ENCODE measurements at places on chromosomes 4 and X. TPM values are rescaled to one million over a fixed set of nuclear protein-coding genes. Genes with fewer than 3 reads are reported as not detected.

The CLDN22 gene
- total RNA-seq = not detected

The FSTL5 gene
- 0.28 TPM for total RNA-seq

The CT47B1 gene
- not detected for total RNA-seq

The ETDA gene
- not detected for total RNA-seq

The GAGE12E gene
- total RNA-seq = not detected

The SERTM2 gene
- total RNA-seq = not detected

The CLIC2 gene
- total RNA-seq = 27.5 TPM

- H3K27ac ChIP-seq = no peak overlapping the region
- DNase-seq = no peak
- H3K4me3 ChIP-seq = no peak overlapping the region
- no peaks in the 10 kb centered on the region for H3K4me1 ChIP-seq
- H3K27me3 ChIP-seq = no peaks in the 10 kb centered on the region
Observed at GRCh38 chr4:25769251-25769650, 93.5 kb downstream of the SEL1L3 start.

GRCh38 chr4:108601106-108601505, 19.3 kb upstream of the RPL34 start:
- H3K36me3 ChIP-seq = no peaks in the 10 kb centered on the region
- no peaks in the 10 kb centered on the region for H3K4me1 ChIP-seq

- no peak for DNase-seq
- no peaks in the 10 kb centered on the region for H3K27me3 ChIP-seq
- no peak overlapping the region for H3K4me3 ChIP-seq
- no peak overlapping the region for H3K27ac ChIP-seq
- H3K4me1 ChIP-seq = no peaks in the 10 kb centered on the region
- H3K36me3 ChIP-seq = no peaks in the 10 kb centered on the region
Observed at GRCh38 chrX:11600578-11600977, 65.1 kb downstream of the ARHGAP6 start.

- H3K4me1 ChIP-seq = no peaks in the 10 kb centered on the region
- no peak overlapping the region for H3K4me3 ChIP-seq
- no peak overlapping the region for H3K27ac ChIP-seq
- no peaks in the 10 kb centered on the region for H3K36me3 ChIP-seq
Observed at GRCh38 chrX:68835468-68835867, 6.6 kb downstream of the EFNB1 start.

- H3K27me3 ChIP-seq = no peaks in the 10 kb centered on the region
- H3K27ac ChIP-seq = no peak overlapping the region
- H3K4me1 ChIP-seq = no peaks in the 10 kb centered on the region
- H3K36me3 ChIP-seq = no peaks in the 10 kb centered on the region
- no peak overlapping the region for H3K4me3 ChIP-seq
- DNase-seq = no peak
Observed at GRCh38 chr4:70405765-70406164, 8.0 kb downstream of the OPRPN start.

- H3K36me3 ChIP-seq = no peaks in the 10 kb centered on the region
- H3K4me3 ChIP-seq = no peak overlapping the region
- no peak for DNase-seq
Observed at GRCh38 chr4:53800741-53801140, 209.5 kb upstream of the LNX1 start.

- H3K4me1 ChIP-seq = no peaks in the 10 kb centered on the region
- H3K4me3 ChIP-seq = no peak overlapping the region
- no peak for DNase-seq
- no peaks in the 10 kb centered on the region for H3K27me3 ChIP-seq
- H3K36me3 ChIP-seq = peaks cover 19% of the 10 kb centered on the region
Observed at GRCh38 chr4:56973336-56973735, 4.1 kb downstream of the NOA1 start.

DNA sequence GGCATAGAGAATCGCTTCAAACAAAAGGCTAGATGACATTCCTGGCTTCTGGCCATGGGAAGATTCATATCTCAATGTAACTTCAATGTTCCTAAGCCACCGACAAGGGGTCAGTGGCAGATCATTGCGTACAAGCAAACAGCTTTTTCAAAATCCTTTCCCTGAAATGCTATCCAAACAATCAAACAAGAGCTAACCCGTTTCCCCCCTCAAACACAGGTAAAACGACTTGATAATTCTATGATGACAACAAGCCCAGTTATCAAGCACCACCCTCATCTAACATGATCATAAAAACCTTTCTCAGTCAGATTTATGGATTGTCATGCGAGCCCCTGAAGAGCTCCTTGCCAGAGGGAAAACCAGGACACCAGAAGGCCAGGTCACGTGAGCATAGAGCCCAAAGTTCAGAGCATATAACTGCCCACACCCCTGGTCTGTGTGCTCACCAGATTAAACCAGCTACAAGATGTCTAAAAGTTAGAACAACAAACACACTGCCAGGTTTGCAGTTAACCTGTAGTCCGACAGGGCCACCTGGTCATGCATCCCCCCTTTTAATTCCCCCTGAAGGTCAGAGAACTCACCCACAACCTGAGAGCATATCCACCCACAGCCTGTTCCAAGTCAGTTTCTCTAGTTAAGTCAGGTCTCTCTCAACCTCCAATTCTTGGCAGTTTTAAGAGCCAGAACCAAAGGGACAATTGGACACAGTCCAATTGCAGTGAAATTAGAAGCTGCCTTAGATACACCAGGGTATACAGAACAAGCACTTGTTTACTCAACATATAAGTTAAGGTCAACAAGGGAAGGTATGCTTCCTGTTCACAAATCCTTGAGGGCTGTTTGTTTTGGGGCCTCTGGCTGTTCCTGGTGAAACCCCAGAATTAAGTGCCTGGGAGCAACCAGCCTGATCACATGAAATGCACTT, 248.1 kb upstream of the PPARGC1A start:
- DNase-seq = no peak
- H3K27me3 ChIP-seq = no peaks in the 10 kb centered on the region
- no peaks in the 10 kb centered on the region for H3K4me1 ChIP-seq

GRCh38 chr4:140309124-140309870, 64.1 kb upstream of the SCOC start:
- no peaks in the 10 kb centered on the region for H3K36me3 ChIP-seq
- H3K27me3 ChIP-seq = no peaks in the 10 kb centered on the region
- no peak overlapping the region for H3K4me3 ChIP-seq

GRCh38 chr4:174284487-174284886, 776 bp downstream of the CEP44 start:
- no peaks in the 10 kb centered on the region for H3K36me3 ChIP-seq
- peak overlapping the region; percentile 99 for H3K27ac ChIP-seq
- DNase-seq = no peak
- peaks cover 7% of the 10 kb centered on the region for H3K4me1 ChIP-seq
- H3K4me3 ChIP-seq = peak overlapping the region; percentile 96
- H3K27me3 ChIP-seq = no peaks in the 10 kb centered on the region

GRCh38 chr4:11537846-11538245, 109.2 kb upstream of the HS3ST1 start:
- no peaks in the 10 kb centered on the region for H3K27me3 ChIP-seq
- H3K36me3 ChIP-seq = no peaks in the 10 kb centered on the region
- no peaks in the 10 kb centered on the region for H3K4me1 ChIP-seq
- DNase-seq = no peak
- H3K27ac ChIP-seq = no peak overlapping the region

- H3K4me3 ChIP-seq = no peak overlapping the region
- DNase-seq = no peak
- H3K4me1 ChIP-seq = peaks cover 20% of the 10 kb centered on the region
- no peak overlapping the region for H3K27ac ChIP-seq
Observed at GRCh38 chr4:3009422-3009821, 46.1 kb downstream of the GRK4 start.

DNA sequence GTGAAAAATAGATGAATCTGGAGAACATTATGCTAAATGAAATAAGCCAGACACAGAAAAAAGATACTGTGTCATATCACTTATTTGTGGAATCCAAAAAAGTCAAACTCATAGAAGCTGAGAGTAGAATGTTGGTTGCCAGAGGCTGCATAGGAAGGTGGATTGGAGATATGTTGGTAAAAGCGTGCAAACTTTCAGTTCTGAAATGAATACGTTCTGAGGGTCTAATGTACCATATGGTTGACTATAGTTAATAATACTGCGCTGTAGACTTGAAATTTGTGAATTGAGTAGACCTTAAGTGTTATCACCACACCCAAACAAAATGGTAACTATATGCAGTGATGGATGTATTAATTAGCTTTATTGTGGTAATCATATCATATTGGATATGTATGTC, 45.0 kb upstream of the UPRT start:
- no peak for DNase-seq
- H3K36me3 ChIP-seq = no peaks in the 10 kb centered on the region
- no peak overlapping the region for H3K27ac ChIP-seq
- no peaks in the 10 kb centered on the region for H3K27me3 ChIP-seq

DNA sequence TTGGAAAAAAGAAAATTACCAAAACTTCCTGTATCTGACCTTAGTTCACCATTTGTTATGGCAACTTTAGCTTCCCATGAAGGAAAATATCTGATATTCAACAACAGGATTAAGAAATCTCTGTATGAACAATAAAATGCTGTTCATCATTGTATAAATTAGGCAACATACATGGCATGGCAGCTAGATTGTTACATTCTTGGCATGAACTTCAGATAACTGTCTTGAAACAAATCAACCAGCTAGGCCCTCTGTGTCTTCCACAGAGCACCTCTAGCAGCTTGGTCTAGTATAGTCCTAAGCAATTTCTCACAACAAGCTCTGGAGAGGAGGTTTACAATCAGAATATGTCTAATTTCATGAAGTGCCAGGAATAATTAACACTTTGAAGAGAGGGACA, 105.4 kb upstream of the PCDH7 start:
- no peak overlapping the region for H3K27ac ChIP-seq
- H3K4me1 ChIP-seq = no peaks in the 10 kb centered on the region

- H3K4me1 ChIP-seq = no peaks in the 10 kb centered on the region
- no peak overlapping the region for H3K27ac ChIP-seq
- no peaks in the 10 kb centered on the region for H3K27me3 ChIP-seq
- DNase-seq = no peak
Observed at GRCh38 chr4:133584714-133585113, 435.6 kb downstream of the PCDH10 start.

DNA sequence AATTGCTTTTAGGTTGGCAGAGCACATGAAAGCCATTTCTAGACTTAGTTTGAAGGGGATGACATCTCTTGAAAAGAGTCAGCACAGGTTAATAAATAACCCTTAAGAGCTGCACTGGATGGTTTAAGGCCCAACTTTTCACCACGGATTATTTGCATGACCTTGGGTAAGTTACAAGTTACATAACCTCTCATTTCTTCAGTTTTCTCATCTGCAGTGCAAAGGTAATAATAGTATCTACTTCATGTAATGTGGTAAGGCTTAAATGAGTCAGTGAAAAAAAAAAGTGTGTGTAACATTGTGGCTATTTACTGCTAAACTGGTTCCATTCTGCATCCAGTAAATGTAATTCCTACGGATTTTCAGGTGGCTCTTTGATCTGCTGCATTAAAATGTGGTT, 715.8 kb downstream of the CCSER1 start:
- H3K4me1 ChIP-seq = no peaks in the 10 kb centered on the region
- no peak overlapping the region for H3K27ac ChIP-seq
- H3K27me3 ChIP-seq = no peaks in the 10 kb centered on the region
- H3K36me3 ChIP-seq = no peaks in the 10 kb centered on the region

DNA sequence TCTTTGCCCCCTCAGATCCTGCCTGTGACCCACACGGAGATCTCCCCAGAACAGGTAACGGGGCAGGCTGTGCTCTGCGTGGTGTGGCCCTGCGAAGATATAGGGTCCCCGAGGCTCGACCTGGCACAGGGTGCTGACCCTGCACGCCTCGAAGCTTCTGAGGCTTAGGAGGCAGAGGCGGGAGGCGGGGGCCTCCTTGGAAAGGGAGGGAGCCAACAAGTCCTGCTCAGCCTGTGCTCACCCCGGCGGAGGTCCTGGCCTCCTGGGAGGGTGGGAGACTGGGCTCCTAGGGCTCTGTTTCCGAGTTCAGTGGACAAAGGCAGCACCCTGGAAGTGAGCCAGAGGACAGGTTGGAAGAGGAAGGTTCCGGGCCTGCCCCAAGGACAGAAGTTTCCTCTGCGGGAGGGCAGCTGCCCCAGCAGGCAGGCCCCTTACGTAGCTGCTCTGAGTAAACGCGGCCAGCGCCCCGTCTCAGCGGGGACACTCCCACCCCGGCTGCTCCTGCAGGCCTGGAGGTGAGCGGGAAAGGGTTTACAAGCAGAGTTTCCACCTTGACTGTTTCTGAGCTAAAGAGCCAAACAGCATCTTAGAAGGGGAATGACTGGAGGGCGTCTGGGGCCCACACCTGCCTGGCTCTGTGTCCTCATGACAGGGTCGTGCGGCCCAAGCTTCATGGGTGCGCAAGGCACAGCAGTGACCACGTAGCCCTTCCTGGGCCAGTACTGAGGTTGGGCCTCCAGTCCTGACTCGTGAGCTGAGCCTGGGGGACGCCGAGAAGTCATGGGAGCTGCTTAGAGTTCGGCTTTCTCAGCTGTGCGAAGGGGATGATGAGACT, 16.1 kb downstream of the TMEM175 start:
- H3K36me3 ChIP-seq = no peaks in the 10 kb centered on the region
- no peaks in the 10 kb centered on the region for H3K4me1 ChIP-seq
- H3K27me3 ChIP-seq = no peaks in the 10 kb centered on the region
- H3K27ac ChIP-seq = no peak overlapping the region
- no peak overlapping the region for H3K4me3 ChIP-seq

DNA sequence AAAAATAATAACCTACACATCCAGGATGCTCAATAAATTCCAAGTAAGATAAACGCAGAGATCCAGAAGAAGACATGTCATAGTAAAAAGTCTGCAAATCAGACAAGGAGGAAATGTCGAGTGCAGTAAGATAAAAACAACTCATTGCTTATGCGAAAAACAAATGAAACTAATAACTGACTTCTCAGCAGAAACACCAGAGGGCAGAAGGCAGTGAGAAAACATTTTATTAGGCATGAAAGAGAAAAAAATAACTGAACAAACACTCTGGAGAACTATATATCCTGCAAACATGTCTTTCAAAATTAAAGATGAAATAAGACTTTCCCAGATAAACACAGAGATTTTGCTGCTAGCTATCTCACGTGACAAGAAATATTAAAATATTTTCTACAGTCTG, 201.3 kb upstream of the CTSO start:
- no peaks in the 10 kb centered on the region for H3K36me3 ChIP-seq
- H3K4me3 ChIP-seq = no peak overlapping the region
- no peaks in the 10 kb centered on the region for H3K27me3 ChIP-seq
- no peak overlapping the region for H3K27ac ChIP-seq

Data from GM12878 (cell line).